ENCODE measurements at places on chromosomes 6 and 20.

GRCh38 chr20:542777-543368 is 717 bp downstream of the CSNK2A1 start:
- DNase-seq: no peak

GRCh38 chr6:6057442-6058053 is 50.8 kb upstream of the NRN1 start:
- DNase-seq: peak; percentile 9

- no peak for DNase-seq
Measured at GRCh38 chr6:71292001-71292400, 3.4 kb downstream of the OGFRL1 start.

DNA sequence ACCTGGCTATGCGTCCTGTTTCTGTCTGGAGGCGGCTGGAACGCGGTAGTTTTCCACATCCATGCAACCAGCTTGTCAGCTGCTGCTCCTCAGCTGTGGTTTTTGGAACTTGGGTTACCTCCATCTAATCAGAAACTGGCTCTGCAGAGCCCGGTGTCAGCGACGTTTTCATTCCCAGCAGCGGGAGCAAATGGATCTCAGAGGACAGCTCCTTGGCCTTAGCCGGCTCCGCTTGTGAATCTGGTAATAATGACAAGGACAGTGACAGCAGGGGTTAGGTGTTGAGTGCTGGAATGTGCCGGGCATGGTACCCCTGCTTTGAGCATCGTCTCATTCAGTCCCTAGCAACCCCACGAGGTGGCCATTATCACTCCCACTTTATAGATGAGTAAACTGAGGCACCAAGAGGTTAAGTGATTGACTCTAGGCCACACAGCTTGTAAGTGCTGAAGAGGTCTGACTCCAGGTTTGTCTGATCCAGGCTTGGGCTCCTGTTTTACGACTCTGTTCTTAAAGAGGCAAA is 1.3 kb downstream of the SLCO4A1 start:
- DNase-seq: no peak

- peak; percentile 5 for DNase-seq
Measured at GRCh38 chr6:99119109-99120031, 171.6 kb upstream of the FBXL4 start.

GRCh38 chr6:111818539-111819226 is 54.6 kb downstream of the FYN start:
- no peak for DNase-seq

DNA sequence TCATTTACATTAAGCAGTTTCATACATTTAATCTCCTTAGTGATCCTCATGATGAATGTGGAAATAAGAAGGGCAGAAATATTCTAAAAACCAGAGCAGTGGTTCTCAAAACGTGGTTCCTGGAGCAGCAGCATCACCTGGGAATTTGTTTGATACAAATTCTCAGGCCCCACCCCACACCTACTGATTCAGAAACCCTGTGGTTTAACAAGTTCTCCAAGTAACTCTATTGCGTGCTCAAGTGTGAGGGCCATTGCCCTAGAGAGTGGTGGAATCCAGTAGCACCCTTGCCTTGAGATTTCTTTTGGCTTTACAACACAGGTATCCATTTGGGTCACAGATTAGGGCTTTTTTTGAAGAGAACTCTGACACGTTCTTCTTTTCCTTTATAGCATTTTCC is 354.6 kb upstream of the FLRT3 start:
- no peak for DNase-seq

DNA sequence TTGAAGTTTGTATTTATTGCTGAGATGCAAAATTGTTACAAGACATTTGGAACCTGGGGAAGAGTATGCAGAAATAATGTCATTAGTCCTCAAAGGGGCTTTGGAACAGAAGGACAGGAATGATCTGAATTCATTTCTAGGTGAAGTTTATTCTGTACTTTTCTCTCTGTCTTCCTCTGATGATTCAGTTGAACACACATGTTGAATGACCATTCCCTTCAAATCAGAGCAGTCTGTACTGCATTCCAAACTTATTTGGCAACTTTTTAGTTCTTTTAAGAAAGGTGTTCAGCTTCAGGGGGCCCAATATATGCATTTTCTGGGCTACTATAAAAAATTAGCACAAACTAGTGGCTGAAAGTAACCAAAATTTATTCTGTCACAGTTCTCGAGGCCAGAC is 213.9 kb upstream of the LAMP5 start:
- no peak for DNase-seq

GRCh38 chr6:124560873-124561567 is 401.2 kb upstream of the RNF217 start:
- no peak for DNase-seq

DNA sequence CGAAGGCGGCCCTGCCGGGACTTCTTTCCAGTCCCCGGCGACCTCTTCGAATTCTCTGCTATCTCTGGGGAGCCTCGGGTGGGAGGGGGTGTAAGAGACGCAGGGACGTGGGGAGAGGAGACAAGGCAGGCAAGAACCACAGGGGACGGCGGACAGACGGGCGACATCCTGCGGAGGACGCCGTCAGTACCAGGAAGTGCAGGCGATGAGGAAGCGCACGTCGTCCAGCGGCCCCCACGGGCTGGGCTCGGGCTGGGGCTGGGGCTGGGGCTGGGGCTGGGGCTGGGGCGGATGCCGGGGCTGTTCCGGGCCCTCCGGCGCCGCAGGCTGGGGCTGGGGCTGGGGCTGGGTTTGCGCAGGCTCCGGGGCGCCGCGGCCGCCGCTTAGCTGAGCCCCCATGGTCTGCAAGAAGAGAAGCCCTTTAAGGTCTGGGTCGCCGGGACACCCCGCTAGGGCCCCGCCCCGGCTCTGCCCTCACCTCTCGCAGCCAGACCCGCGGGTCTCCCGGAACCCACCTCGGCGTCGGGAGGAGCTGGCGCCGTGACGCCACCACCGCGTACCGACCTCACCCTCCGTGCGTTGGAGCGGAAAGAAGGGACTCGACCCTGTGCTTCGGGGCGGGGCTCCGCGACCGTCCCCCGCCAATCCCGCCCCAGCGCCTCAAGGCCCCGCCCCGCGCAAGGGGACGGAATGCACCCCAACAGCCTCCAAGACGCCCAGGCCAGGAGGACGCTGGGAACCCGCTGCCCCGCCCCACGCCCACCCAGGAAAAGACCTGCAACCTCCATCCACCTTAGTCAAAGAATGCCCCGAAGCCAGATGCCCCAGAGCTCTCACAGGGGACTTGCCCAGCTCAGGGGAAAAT is at the start of gene MMP24OS:
TSS of gene MMP24OS (minus strand) at position 592 of the 865 bp plus-strand sequence. CDS start at position 399, 193 bp downstream.
- DNase-seq: peak; percentile 48

- no peak for DNase-seq
Measured at GRCh38 chr6:112130878-112131277, 43.5 kb downstream of the FAM229B start.

DNA sequence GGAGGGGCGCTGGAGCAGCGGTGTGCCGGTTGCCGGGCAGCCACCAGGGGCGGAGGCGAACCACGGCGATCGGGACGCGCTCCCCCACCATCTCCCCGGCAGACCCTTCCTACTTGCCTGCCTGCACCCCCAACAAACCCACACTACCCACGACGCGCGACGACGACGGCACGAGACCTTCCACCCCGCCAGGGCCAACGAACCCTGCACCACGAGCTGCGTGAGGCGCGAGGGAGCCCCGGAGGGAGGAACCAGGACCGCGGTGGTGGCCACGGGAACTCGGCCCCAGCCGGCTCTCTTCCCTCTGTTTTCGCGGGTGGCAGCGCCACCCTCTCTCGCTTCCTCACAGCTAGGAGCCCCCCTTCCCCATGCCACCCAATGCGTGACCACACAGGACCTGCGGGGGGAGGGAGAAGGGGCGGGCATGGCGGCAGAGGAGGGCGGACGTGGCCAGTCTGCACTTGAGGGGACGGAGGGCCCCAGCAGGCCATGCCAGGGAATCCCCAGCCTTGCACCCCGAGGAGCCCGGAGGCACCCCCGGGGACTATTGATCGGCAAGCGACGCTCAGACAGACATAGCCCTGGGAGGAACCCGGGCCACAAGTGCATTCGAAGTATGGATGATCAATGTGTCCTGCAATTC is 1516.4 kb upstream of the DEFB115 start:
- DNase-seq: no peak

GRCh38 chr6:85163156-85164080 is 286.5 kb upstream of the NT5E start:
- DNase-seq: no peak

GRCh38 chr6:105210932-105211531 is 31.2 kb upstream of the POPDC3 start:
- no peak for DNase-seq

- no peak for DNase-seq
Measured at GRCh38 chr20:58889334-58889760, 36.8 kb downstream of the GNAS start.

DNA sequence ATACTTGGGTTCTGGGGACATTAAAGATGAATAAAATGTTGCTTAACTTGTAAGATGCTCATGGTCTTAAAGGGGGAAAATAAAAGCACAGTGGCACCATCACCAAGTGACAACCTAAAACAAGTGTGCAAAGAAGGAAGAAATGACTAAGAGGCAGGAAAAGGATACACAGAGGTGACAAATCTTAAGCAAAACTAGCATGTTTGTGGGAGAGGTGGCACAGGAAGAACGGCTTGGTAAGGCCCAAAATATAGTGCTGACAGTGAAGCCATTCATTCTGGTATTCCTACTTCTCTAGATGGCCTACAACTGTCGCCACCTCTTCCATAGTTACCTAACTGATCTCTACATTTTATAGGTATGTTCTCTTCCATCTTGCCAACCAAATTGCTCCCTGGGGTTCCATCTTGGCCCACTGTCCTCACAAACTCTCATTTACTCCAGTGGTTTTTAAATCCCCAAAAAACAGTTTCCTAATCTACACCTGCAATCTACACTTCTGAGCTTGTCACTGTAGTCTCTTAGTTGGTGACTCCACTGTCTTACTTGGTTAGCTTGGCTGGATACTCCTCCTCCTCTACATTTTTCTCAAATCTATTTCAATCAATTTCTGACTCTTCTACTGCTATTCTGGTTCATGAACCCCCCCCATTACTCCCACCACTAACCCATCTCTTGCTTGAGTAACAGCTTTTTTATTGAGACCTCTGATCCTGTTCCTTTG is 33.5 kb downstream of the FAM8A1 start:
- DNase-seq: no peak

GRCh38 chr20:10634683-10635411 is 39.0 kb downstream of the JAG1 start:
- DNase-seq: peak; percentile 66

DNA sequence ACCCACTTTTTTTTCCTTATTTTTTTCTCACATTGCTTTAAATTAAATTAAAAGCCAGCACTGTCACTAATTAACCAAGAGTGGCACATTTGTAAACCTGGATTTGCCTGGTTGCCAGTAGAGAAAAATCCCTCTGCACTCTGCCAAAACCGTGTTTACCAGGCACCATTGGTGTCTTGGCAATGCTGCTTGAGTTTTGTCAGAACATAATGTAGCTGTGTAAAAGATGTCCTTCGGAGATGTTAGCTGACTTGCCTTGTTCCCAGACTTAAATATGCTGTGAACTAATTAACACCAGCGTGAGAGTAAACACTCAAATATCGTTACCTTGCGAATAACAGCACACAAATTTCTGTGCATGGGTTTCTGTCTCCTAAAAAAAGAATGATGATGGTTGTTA is 694.9 kb upstream of the ID4 start:
- no peak for DNase-seq

DNA sequence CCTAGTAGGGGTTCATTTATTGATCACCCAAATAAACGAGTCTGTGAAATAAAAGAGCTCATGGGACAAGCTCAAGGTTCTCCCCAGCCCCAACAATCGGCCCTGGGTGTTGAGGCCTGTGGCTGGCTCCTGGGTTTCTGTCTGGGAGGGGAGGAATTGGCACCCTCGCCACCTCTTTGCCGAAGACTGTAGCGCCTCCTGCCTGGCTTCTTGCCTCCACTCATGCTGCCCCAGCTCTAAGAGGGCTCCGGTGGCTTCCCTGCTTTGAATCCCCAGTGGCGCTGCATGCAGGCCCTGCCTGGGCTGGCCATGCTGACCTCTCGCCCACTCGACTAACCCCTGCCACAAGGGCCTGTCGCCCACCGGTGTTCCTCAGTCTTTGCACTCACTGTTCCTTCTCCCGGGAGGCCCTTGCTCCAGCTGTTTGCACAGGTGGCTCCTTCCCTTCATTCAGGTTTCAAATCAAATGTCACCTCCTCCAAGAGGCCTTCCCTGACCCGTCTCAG is 5.4 kb downstream of the MLN start:
- DNase-seq: no peak

Measured in fibroblast of the conjunctiva (primary cell).